ENCODE measurements at places on chromosomes 1 and 21. TPM values are rescaled to one million over a fixed set of nuclear protein-coding genes. Genes with fewer than 3 reads are reported as not detected.

The FAM163A gene
- not detected for total RNA-seq

The LAPTM5 gene
- 41.3 TPM for total RNA-seq

The LCE1A gene
- not detected for total RNA-seq

The SCP2 gene
- total RNA-seq: 97.3 TPM

The S100A7A gene
- not detected for total RNA-seq

The TMCO1 gene
- 57.1 TPM for total RNA-seq

The STUM gene
- total RNA-seq: 2.2 TPM

The ASCL5 gene
- total RNA-seq: not detected

The AMY1B gene
- not detected for total RNA-seq

The ESRRG gene
- 5.6 TPM for total RNA-seq

The LAMB3 gene
- 23.9 TPM for total RNA-seq

The NT5C1A gene
- total RNA-seq: 0.29 TPM

All from breast epithelium (tissue), 4 donors.